ENCODE measurements at places on chromosomes 6 and 20.

- DNase-seq, result no peak
Observed at GRCh38 chr20:8587810-8588209, 455.7 kb downstream of the PLCB1 start.

DNA sequence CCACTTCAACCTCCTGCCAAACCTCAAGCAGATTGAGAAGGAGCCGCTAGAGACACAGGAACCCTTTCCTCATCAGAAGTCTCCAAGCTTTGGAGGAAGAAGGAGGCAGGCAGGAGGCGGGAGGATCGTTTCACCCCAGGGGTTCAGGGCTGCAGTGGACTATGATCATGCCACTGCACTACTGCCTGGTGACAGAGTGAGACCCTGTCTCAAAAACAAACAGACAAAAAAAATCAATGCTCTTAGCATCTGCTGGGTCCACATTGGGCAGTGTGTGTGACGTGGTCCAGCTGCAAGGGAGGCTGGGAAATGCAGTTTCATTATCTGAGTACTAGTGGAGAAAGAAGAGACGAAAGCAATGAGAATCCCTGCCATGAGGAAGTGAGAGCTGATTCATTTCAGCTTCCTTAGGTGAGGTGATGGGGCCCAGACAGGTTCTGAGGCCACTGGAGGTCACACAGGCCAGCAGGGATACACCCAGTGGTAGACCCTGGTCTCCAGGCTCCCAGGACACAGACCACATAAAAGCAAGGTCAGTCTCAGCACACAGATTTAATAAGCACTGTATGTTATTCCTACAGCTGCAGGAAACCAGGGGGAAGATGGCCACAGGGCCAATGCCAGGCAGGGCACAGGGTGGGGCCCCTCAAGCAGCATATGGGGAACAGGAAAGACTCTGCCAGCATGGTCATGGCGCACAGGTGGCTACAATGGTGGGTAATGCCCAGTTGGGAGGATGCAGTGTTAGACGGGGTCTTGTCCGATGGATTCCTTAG lies 4.3 kb downstream of the GFRA4 start:
- no peak for DNase-seq

GRCh38 chr6:113137426-113137825 lies 719.7 kb upstream of the MARCKS start:
- no peak for DNase-seq

DNA sequence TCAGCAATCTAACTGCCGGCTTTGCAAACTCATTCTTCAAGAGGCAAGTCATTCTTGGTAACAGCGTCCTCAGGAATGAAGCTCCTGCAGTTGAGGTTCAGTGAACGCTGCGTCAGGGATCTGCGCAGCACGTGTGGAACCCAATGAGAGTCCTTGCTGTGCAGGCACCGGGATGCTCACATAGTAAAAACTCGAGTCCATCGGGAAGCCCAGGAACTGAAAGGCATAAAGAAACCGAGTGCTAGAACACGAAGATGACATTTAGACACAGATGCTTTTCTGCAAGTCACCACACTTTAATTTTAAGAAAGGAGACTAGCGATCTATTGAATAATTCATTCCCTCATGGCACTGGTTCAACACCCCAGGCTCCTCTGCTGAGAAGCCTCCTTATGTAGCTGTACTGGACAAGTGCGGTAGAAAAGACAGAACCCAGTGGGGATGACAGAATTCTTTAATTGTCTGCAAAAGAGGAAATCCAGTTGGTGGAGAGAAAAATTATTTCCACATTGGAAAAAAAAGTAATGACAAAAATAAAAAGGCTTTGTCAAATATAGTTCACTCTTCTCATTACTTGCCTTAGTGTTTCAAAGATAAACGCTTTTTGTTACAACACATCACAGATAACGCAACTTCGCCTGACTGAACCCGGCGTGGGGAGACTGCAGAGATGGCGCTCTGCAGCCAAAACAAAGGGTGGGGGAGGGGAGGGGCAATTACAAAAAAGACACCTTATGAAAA lies 1.9 kb upstream of the AFDN start:
- no peak for DNase-seq

- no peak for DNase-seq
Observed at GRCh38 chr20:58659841-58660240, 8.8 kb downstream of the STX16 start.

DNA sequence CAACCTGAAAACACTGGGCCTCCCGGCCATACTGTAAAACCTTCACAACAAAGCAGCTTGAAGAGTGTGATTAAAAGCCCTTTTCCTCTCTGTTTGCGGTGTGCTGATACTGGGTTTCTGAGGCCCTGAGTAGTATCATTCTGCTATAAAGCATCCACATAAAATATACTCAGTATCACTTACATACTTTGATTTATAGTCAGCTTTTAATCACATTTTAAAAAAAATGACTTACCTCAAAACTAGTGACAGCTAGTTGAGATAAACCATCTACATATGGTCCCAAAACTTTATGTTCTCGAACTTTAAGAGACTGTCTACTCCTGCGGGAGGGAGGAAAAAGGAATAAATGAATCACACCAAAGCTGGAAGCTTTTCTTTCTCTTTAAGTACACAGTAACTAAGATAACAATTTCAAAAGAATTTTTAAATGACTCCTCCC lies 135.7 kb downstream of the KIF13A start:
- no peak for DNase-seq

GRCh38 chr6:130575971-130576370 lies 210.2 kb downstream of the TMEM200A start:
- no peak for DNase-seq

DNA sequence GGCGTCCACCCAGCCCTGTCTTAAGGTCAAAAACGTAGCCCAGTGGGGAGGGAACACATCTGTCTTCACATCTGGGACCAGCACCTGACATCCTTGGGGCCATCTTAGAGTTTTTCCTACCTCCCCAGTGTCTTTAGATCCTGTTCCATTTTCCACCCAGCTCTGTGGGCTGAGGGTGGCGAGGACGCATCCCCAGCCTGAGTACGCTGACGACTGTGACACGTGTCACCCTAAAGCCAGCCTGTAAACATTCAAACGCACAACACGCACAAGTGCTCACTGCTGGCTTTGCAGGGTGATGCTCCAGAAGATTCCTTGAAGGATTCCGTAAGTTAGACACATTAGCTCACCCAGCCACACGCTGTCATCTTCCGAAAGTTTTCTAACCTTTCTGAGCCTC lies 215.9 kb downstream of the TAF4 start:
- DNase-seq, result no peak

DNA sequence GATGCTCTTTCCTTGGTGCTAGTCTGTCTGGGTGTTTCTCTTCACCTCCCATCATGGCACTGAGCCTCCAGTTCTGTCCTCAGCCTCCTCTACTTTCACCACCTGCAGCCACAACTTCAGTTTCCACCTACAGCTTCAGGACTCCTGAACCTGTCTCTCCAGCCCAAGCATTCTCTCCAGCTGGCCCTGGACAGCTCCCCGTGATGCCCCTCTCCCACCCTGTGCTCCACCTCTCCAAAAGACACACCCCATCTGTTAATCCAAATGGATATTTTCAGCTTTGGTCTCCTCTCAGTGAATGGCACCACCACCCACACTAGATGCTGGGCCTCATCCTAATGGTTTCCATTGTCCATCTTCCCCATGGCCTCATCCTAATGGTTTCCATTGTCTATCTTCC lies 79.5 kb upstream of the NEDD9 start:
- no peak for DNase-seq

- DNase-seq, result no peak
Observed at GRCh38 chr6:32132110-32132509, 2.0 kb upstream of the FKBPL start.

DNA sequence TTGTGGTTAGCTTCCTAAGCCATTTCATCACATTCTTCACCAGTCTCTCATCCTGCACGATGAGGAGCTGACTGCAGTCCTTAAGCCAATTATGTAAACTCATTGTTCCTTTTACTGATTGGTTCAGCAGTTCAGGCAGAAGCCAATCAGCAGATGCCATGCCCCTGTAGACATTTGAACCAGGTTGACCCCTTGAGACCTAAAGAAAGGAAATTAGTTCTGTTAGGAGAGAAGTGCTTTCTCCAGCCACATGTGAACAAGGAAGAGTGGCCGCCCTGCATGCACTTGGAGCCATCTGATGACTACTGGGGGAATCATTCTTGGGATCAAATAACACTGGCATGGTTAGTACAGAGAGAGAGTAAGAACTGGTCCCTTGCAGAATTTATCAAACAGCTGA lies 535.2 kb upstream of the ID4 start:
- DNase-seq, result no peak

DNA sequence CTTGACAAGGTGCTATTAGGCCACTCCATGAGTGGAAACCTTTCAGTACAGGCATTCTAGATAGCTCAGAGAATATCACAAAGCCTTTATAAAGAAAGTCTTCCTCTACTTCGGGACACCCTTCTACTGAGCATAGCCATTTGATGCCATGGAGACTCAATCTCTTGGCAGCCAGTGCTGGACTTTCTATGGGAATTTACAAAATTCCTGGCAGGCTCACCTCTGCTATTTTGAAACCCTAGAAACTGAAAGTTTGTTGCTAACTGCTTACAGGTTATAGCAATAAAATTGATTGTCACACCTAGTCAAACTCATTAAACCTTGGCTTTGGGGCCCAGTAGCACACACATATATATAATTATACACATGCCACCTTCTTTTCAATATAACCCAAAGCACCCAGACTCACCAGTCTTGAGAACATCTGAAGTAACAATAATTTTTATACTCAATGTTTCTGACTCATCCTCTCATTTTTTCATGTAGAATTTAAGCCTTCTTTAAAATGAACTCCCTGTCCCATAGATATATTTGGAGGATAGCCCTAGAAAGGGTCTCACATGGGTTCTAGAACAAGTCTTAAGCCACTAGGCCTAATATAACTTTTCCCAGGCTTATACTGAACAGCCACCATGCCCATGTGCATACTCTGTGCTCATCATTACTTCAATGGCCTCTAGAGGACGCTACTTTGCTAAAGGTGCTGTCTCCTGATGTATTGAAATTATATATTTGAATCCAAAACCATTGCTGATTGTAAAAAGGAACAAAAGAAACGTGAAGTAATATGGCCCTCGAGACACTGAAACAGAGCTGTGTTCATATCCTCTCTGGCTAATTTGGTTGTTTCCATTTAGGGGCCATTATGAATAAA lies 368.1 kb upstream of the MARCKS start:
- DNase-seq, result no peak
